ENCODE measurements at places on chromosomes 7 and 10.

DNA sequence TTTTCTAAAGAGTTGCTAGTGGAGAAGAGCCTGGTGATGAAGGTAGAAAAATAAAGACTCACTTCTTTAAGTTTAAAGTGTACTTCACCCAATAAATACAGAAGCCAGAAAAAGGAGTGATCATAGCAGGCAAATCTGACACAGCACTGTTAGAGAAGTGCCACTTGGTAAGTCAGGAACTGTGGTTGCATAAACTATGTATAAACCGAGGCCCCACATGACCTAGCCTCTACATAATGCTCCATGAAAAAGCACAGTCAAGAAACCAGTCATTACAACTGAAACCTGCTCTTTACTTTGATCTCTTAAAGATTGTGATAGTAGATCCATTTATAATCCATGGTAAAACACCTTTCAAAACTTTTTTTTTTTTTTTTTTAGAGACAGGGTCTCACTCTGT is 172.1 kb upstream of the PHYHIPL start:
- DNase-seq = no peak

DNA sequence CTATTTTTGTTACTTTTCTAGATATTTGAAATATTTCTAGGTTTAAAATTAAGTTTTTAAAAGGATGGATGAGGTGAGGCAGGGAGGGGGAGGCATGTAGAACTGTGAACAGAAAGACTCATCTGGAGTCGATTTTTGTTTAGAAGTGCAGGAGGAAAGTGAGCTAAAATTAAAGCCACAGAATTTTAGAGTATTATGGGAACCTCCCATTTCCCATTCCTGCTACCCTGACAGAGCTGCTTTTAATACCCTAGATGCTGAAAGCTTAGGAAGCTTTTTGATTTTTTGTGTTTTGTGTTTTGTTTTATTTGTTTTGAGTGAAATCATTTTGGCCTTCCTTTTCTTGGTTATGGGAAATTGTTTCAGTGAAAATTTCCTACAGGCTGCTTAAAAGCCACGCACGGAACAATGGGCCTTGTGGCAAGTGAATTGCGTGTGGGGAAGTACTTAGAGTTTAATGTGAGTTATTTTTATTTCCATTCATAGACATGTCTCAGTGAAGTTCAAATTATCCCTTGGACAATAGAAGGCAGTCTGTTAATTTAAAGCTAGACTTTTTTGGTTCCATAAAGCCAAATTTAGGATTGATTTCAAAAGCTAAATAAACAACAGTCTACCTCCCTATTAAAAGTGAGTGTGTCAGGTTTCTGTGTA is 102.0 kb upstream of the HDAC9 start:
- no peak for DNase-seq

GRCh38 chr10:122299423-122300075 is 28.5 kb downstream of the BTBD16 start:
- no peak for DNase-seq

DNA sequence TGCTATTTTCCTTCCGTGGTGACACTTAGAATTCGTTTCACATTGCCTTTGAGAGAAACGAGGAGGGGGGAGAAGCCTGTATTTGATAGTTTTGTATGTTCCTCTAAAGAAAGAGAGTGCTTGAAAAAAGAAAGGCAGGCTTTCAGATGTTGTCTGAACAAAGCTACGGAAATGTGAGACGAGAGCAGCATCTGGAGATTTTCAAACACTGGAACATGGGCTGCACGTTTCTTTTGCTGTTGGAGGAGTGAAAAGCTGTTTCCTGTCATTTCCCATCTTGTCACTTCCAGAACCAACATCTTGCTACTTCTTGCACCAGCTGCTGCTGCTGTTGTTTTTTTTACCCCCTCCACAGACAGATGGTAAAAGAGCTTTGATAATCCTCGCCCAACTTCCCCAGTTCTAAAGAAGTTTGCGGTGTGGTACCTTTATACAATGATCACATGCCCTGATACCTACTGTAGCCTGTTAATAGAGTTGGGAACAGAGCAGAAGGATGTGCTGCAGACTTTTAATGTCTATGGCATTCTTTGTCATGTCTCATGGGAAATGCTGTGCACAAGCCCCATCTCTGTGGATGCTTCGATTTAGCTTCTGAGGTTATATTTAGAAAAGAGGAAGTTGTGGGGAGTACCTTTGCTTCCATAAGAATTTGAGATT is 408.1 kb downstream of the AUTS2 start:
- no peak for DNase-seq

DNA sequence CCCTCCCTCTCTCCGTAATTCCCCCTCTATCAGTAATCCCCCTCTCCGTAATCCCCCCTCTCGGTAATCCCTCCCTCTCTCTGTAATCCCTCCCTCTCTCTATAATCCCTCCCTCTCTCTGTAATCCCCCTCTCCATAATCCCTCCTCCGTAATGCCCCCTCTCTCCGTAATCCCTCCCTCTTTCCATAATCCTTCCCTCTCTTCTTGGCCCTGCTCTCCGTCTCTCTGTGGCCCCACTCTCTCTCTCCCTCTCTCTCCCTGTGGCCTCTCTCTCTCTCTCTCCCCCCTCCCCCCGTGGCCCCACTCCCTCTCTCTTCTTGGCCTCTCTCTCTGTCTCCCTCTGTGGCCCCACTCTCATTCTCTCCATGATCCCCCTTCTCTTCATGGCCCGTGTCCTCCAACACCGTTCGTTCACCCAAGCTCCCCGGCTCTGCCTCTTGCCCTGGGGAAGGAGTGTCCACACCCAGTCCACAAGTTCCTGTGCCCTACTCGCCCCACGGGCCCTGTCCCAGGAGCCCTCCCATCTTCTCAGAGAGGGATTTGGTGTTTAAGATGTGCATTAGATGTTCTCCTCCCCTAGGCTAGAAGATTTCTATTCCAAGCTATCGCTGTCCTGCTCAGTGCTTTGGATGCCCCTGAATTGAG is 19.8 kb downstream of the SHH start:
- no peak for DNase-seq

DNA sequence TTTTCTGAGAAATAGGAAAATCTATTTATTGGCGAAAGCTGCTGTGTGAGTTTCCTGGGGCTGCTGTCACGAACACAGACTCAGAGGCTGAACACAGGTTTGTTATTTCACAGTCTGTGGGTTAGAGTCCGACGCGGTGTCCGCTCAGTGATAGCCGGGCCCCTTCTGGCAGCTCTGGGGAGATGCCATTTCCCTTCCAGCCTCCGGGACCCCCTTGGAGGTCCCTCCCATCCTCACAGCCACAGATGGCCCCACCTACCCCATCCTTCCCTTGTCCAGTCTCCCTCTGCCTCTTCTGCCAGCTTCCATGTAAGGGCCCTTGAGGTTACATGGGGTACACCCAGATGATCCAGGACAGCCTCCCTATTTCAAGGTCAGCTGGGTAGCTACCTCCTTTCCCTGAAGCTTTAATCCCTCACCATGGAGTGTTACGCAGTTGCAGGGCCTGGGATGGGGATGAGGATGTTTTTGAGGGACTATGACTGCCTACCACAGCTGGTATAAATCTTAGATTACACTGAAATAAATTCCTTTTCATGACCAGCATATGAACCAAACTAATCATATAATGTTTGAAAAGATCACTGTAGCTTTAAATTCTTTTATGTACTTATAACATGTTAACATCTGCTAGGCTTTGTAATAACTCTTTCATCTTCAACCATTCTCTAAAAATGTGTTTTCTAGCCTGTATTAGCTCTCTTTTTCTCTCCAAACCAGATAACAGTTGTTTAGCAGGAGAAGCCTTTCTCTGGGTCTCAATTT is 98.5 kb downstream of the WDR37 start:
- no peak for DNase-seq

GRCh38 chr10:12589291-12589690 is 239.9 kb downstream of the CAMK1D start:
- no peak for DNase-seq

DNA sequence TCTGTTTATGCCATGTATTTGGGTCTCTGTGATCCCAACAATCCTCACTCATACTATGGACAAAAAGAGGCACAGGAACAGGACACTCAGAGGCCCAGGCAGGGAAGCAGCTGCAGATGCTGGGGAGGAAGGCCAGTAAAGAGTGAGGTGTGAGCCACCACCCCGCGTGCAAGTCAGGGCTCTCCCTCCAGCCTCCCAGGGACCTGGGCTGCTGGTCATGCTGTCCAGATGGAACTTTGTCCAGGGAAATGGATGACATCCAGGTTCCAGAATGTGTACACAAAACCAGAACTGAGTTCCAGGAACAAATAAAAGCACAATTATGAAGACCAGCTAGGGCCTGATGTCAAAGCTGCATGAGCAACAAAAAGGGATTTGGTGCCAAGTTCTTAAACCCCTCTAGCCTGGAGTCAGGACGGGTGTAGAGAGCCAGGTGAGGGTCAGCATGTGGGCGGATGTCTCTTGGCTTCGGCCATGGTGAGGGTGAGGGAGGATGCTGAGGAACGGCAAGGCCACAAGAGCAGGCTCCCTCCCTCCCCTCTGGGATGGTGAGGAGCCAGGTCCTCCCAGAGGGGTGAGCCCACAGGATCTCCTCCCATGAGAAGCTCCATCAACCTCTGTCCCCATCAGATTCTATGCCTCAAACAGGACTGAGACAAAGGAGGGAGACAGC is 739.7 kb downstream of the PARD3 start:
- no peak for DNase-seq

DNA sequence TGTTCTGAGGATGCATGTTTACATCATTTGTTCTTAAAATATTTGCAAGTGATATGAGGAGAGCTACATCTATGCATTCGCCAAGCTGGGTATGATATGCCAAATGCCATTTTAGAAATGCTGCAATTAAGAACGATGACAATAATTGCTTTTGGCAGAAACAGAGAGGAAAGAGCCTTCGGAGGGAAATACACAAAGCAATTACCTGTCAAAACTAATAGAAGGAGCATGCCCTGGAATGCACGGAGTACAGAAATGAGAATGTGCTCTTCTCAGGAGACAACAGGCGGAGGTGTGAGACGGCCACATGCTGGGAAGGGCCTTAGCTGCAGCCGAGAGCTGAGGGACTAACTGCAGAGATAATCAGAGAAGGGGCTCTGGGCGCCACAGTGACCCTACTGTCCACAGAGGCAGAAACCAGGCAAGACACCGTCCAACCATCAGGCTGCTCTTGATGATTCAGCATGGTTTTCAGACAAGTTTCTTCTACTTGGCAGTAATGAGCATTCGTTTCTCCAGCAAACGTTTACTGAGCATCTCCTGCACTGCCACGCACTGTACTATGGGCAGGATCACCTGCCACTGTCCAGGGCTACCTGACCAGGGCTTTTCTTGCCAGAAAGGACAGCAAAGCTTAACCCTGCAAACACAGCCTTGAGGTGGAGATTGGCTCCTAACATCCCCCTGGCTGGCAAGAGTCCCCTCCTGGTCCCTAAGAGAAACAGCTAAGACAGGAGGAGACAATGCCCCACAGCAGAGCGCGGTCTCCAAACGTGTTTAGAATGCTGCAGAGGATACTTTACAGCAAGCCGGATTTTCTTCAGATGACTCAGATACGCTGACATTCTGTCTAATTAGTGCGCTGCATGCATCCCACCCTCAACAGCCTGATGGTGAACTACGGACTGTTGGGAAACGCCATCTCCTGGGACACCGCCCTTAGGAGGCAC is 18.1 kb downstream of the VIPR2 start:
- DNase-seq = no peak

DNA sequence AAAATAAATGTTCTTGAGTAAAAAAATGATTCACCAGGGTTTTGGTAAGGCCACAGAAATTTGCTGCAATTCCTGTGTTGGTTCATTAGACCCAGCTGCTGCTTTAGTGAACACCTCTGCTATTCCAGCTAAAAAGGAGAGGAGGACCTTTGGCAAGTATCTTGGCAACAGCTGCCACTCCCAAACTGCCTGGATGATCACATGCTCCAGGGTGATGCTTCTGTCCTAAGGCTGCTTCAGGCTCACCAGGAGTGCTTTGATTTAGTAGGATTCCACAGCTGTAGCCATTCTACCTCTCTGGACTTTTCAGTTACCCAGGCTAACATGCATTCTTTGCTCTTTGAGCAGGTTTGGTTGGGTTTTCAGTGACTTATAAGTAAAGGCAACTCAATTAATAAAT is 82.6 kb upstream of the NPVF start:
- DNase-seq = no peak

GRCh38 chr7:37984750-37985390 is 64.4 kb downstream of the EPDR1 start:
- DNase-seq = no peak

- DNase-seq = no peak
These were observed 203.1 kb upstream of the AUTS2 start for GRCh38 chr7:69395061-69395714.

GRCh38 chr7:39102234-39102633 is 124.5 kb downstream of the POU6F2 start:
- no peak for DNase-seq

- DNase-seq = no peak
These were observed 4.5 kb downstream of the BBIP1 start for GRCh38 chr10:110914431-110914830.

DNA sequence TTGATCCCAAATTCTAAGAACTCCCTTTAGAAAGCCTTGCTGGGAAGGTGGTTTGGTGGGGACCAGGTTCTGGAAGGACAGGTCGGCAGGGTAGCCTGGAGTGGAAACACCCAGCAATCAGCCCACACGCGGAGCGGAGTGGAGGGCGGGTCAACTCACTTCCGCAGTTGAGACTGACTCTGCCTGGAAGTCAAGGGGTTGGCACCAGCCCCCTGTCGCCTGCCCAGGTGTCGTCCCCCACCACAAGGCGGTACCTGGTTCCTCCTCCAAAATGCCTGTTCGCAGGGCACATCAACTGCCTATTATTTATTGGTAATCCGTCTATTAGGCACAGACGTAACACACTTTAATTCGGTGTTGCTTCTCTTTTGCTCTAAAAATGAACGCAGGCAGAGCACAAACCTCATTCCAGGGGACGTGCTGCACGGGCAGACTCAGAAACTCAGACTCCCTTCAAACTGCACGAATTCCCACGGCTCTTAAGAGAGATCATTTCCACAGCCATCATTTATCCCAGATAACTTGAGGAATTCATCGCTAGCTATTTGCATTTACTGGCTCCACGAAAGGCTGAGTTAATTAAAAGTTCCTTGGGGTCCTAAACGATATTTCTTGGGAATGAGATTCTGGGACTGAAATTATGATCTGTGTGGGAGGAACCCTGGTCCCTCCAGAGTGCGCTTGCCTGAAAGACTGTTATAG is 248.2 kb upstream of the PPP2R2D start:
- no peak for DNase-seq

GRCh38 chr7:77824636-77825035 is 26.1 kb downstream of the PHTF2 start:
- no peak for DNase-seq

GRCh38 chr10:73296946-73297345 is 44.5 kb upstream of the MRPS16 start:
- DNase-seq = no peak

- DNase-seq = no peak
These were observed 51.5 kb upstream of the OSBPL3 start for GRCh38 chr7:25031432-25031831.
